ENCODE measurements at places on chromosomes 4 and X. TPM values are rescaled to one million over a fixed set of nuclear protein-coding genes. Genes with fewer than 3 reads are reported as not detected.

ARHGAP10 gene
- polyA plus RNA-seq = 2.5 TPM

DNA sequence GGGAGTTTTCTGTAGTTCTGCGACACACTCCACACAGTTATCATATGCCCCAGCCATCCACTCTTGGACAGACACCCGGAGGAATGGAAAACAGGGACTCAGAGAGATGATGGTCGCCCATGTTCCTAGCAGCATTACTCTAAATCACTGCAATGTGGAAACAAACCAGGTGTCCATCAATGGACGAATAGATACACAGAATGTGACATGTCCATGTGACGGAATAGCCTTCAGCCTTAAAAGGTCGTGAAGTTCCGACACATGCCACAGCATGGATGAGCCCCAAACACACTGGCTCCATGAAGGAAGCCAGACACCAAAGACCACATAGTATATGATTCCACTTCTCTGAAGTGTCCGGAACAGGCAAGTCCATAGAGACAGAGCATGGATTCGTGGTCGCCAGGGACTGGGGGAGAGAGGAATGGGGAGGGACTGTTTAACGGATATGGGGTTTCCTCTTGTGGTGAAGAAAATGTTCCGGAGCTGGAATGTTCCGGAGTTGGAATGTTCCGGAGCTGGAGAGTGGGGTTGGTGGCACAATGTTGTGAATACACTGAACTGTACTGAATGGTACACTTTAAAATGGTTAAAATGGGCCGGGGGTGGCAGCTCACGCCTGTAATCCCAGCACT, 28.7 kb upstream of the AFAP1 start:
- no peak for DNase-seq

DNA sequence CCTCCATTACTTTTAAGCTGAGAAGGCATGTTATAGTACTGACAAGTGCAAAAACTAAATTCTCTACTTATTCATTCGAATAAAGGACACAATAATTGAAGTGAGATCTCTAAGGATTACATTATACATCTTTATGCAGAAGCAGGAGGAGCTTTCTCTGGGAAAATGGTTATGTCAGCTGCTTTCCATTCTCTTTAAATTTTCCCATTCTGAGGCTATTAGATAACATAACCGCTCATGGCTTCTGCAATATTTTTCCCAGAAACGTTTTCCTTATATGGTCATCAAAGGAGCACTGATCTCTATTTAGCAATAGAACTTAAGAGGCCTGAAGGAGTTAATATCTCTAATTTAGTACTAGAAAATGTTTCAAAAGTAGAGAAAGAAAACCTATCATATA, 221.6 kb downstream of the NSUN7 start:
- DNase-seq = no peak

- peak; percentile 63 for DNase-seq
Observed at GRCh38 chrX:49878834-49879655, at the start of gene USP27X. USP27X (plus strand) TSS chrX:49879484; CDS start chrX:49880308, 824 bp downstream.

DNA sequence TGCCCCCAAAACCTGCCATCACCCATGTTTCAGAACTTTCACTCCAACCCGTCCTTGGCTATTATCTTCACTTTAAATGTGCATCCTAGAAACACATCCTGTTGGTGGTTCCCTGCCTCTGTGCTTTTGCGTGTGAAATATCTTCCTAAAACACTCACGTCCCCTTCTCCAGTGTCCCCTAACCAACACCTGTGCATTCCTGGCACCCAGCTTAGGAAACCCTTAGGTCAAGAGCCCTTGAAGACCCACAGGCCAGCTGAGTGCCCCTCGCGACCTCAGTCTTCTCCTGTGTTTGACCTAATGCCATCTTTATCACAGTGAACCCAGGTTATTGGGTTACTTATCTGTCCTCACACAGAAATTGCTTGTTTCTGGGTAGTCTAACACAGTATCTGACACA, 117.6 kb downstream of the STK32B start:
- DNase-seq = no peak

TBC1D9 gene
- not detected for polyA plus RNA-seq

PPEF2 gene
- not detected for polyA plus RNA-seq

DNA sequence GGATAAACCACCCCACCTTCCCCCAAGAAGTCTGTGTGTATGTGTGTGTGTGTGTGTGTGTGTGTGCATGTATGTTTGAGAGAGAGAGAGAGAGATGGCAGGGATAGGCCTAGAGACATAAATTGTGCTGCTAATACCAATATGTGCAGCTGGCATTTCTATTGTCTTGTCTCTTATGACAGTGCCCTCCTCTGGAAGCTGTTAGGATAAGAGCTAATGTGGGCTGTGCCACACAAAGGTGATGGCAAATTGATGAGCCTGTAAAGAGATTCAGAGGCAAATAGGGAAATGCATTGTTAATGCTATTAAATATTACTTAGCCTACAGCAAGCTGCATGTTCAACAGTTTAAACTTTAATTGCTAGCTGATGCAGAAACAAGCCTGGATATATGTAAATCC, 332.0 kb downstream of the NKX6-1 start:
- no peak for DNase-seq

GRCh38 chrX:127466211-127466610, 586.0 kb downstream of the ACTRT1 start:
- no peak for DNase-seq

DNA sequence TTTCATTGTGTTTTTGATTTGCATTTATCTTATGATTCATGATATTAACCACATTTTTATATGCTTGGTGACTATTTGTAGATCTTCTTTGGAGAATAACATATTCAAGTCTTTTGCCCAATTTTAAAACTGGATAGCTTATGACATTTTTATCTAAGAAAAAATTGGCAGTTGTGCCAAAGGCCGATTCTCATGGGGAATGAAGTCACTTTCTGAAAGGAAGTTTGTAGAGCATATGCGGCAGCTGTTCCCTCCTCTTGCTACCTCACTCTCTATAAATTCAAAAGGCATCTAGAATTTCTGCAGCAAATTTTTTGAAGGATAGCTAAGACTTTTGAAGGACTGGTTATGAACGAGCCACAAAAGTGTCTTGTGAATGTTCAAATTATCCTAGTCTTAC, 2353.5 kb downstream of the ARAP2 start:
- DNase-seq = no peak

DNA sequence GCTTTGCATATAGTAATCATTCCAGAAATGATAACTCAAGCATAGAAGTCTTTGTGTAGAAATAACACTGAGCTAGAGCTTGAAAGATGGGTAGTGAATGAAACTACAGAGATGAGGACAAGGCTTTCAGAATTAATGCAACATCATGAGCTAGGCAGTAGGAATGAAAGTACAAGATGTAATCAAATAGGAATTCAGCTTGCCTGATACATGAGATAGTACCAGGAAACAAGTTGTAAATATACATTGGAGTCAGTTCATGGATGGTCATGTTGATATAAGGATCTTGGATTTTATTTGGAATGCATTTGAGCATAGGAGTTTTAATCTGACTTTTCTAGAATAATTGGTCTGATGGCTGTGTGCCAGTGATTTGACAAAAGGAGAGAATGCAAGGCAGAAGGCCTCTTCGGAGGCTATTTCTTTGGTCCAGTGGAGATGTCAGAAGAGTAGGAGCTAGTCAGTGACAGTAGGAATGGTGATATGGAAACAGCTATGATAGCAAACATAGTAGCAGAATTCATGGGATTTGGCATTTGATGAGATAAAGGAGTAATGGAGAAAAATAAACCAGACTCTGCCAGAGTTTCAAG, 206.4 kb upstream of the PACRGL start:
- DNase-seq = no peak

NXF2 gene
- polyA plus RNA-seq = not detected

DNA sequence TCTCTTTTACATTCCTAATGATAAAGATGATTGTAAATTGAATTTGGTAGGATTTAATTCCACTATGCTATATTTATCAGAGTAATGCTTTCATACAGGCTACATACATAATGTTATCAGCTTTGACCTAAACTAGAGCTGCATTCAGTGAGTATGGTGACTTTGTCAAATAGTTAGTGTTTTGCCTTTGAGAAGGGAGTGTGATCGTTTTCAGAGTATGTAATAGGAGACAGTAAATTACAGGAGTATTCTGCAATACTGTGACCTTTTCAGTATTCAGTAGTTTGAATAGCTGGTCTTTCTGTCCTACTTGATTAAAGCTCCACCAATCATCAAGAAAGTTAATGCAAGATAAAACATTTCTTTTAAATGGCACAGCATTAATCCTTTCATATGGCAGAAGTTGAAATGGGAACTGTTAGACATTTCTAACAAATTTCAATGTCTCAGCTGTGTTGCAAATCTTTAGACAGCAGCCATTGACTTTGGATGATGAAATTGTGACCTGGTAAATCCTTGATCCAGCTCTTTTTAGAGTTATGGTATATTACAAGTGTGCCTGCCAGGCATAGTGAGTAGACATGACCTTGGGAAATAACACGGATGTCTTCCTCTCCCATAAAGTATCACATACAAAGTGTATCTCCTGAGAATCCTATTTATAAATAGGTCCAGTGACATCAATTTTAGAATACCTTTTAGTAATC, 455.3 kb downstream of the KCTD8 start:
- no peak for DNase-seq

DNA sequence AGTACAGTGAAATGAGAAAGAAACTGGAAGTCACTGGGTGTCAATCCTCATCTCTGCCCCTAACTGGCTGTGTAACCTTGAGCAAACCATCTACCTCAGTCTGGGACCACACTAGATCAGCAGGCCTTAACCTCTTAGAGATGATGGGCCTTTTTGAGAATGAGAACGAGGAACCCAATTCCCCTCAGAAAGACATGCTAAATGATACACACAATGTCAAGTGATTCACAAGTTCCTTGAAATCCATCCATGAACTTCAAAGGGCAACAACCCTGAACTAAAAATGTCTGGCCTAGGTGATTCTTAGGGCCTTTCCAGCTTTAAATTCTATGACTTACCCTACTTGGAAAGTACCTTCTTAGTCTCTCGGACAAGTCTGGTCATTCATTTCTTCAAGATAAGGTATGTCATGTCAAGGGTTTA, 47.4 kb downstream of the ACSL4 start:
- no peak for DNase-seq

DNA sequence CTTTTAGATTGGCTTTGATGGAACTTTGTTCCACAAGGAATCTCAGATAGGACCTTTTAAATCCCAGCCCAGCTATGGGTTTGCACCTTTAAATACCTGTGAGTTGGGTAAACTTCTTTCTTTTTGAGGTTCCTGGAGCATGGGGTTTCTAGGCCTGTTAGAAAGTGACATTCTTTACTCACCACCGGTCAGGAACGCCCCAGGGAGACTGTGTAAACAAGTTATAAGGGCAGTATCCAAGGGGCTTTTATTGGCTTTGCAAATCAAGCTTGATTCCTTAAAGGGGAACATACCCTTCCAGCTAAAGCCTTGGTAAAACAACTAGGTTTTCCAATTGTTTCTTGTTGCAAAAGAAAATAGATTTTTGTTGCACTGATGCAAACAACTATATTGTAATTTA, 93.4 kb downstream of the TENT5D start:
- DNase-seq = no peak

APOO gene
- polyA plus RNA-seq = 16.2 TPM

CAPN6 gene
- polyA plus RNA-seq = not detected

DNA sequence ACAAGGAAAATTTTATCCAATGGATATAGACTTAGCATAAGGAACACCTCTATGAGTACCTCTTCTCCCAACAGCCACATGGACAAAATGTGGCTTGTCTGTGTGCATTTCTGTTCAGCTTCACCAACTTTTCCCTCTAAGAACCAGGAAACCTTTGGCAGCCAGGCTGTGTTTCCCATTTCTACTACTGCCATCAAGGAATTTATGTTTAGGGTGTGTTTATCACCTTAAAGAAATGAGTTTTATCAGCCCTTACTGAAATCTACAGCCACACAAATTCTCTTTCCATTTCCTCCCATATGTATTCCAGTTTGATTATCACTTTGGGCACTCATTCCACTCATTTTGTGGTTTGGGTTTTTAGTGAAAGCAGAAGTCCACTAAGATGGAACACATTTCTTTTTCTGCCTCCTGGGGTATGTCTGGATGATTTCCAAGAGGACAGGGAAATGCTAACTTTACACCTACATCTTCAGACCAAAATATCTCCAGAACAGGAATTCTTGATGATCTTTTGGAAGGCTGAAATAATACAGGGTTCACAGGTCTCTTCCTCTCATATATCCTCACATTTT, 82.6 kb upstream of the MAOA start:
- no peak for DNase-seq

- no peak for DNase-seq
Observed at GRCh38 chr4:160947653-160948052, 1216.1 kb downstream of the FSTL5 start.

GAGE12J gene
- polyA plus RNA-seq = not detected

CLCN4 gene
- polyA plus RNA-seq = 0.02 TPM

DNA sequence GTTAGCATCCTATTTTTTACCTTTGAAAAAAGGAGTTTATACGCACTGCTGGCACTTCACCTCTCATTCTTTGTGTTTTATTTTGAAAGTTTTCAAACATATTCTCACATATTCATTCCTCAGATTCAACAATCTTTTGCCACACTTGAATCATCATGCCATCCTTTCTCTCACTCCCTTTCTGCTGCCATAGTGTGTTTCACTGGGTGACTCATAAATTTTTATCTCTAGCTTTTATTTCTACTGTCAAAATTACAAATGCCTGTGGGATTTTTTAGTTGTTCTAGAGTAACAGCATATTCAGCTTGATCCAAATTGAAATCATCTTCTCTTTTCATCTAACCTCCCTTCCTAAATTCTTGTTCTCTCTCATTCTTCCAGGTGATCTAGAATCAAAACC, 28.0 kb downstream of the MFSD8 start:
- DNase-seq = no peak

TMEM271 gene
- not detected for polyA plus RNA-seq

- no peak for DNase-seq
Observed at GRCh38 chrX:32293962-32294700, 917.2 kb downstream of the DMD start.

- no peak for DNase-seq
Observed at GRCh38 chr4:8306511-8307021, 37.0 kb downstream of the HTRA3 start.

GRCh38 chrX:47587906-47588735, 5.9 kb downstream of the TIMP1 start:
- no peak for DNase-seq

TEX13C gene
- not detected for polyA plus RNA-seq

CASP6 gene
- 63.1 TPM for polyA plus RNA-seq

DNA sequence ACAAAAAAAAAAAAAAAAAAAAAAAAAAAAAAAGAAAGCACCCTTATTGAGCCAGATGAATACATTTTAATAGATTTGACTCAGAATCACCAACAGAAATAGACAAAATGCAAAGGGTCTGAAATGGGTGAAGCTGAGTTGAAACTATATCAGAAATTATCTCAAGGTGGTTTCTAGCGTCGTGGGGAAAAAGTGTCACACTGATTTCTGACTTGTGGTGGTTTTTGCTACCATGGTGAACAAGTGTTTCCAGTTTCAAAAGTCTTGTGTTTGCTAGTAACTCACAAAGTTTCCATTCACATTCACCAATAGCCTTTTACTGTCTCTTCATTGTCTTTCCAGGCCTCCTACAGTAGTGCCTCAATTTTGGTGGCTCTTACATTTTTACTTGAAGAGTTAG, 135.5 kb downstream of the ARHGAP24 start:
- no peak for DNase-seq

PLA2G12A gene
- 47.8 TPM for polyA plus RNA-seq

GRCh38 chr4:143344774-143345173, 8.1 kb downstream of the GAB1 start:
- no peak for DNase-seq

All from naive thymus-derived CD4-positive, alpha-beta T cell (primary cell).